Cerebellar nuclear complex (tissue), 1 donor: ENCODE measurements at places on chromosomes 5 and 9.

- DNase-seq: peak; percentile 73
Measured at GRCh38 chr5:126280846-126281245, 142.4 kb upstream of the GRAMD2B start.

DNA sequence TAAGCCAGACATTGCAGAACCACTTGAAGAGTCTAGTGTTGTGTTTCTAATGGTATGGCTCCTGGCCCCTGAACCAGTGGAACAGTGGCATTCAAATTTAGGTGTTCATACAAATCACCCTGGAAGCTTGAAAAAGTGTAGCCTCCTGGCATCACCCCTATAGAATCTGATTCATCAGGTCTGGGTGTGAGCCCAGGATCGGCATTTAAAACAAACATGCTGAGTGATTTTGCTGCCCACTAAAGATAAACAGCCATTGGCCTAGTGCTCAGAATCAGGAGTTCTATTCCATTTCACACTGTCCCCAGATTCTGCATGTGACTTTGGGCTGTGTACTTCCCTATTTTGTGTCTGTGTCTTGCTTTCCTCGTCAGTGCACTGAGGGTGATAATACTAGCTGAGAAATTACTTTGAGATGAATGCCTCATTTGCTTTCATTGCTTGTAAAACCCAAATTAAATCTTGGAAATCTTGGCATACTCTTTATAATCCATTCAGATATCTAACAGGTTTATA lies 241.5 kb upstream of the CLINT1 start:
- DNase-seq: no peak

DNA sequence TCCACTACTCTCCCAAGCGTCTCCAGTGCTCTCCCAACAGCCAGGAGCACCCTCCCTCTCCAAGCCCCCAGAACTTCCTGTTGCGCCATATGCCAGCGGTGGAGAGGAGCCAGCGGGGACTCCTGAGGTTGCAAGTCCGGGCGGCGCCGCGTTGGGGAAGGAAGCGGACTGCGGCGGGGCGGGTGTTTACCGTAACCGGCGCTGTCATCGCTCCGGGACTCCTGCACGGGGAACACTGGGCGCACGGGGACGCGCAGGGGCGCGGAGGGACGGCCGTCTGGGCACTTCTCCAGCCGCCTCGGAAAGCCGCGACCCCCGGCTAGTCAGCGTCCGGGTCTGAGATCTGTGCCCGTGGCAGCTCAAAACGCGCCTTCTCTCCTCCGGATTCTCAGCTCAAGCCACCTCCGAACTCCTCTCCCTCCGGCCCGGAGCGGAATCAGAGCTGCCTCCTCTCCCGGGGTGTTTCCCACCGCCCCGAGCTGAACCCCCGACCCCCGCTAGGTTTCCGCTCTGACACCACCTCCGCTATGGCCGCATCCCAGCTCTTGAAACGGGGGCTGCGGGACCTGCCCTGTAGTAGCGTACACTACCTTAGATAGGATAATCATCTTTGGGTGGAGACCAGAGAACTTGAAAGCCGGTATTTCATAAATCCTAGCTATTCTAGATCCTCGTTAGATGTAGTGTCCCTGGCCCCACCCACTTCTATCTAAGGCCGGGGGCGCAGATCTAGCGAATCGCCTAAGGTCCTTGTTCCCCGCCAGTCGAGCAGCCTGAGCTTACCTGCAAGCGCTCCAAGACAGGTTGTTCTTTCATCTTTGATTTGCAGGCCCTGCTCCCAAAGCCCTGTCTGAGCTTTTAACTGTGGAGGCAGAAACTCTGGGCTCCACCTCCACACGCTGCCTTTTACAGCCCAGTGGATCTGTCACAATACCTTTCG lies at the start of gene TRPM6:
Gene TRPM6, minus strand, starts transcription at position 881 of the 940 bp plus-strand sequence. Its CDS starts 65 bp downstream, at position 816.
- DNase-seq: peak; percentile 4

DNA sequence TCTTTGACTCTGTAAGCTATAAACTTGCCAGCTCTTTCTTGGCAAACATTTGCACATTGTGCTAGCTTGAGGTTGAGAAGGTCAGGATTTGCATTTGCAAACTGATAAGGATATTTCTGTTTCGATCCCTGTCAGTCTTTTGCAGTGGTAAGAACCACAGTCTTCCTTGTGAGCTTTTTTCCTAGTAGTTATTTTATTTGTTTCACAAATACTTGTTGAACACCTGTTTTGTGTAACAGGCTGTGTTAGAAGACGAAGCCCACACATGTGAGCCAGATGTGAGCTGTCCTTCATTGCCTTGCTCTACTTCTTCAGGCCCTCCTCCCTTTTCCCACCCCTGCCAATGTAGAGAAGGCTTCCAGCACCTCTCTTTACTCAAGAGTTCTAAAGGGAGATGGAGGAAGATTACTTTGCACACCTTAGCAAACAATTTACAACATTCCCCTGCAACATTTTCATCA lies 327.0 kb upstream of the KLF4 start:
- DNase-seq: no peak

GRCh38 chr5:11027660-11028059 lies 266.6 kb upstream of the DAP start:
- DNase-seq: no peak

DNA sequence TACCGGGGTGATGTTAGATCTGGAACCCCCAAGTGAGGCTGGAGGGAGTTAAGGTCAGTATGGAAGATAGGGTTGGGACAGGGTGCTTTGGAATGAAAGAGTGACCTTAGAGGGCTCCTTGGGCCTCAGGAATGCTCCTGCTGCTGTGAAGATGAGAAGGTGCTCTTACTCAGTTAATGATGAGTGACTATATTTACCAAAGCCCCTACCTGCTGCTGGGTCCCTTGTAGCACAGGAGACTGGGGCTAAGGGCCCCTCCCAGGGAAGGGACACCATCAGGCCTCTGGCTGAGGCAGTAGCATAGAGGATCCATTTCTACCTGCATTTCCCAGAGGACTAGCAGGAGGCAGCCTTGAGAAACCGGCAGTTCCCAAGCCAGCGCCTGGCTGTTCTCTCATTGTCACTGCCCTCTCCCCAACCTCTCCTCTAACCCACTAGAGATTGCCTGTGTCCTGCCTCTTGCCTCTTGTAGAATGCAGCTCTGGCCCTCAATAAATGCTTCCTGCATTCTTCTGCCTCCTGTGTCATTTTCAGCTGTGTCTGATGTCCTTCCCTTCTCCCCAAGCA lies 2.3 kb upstream of the MYOZ3 start:
- no peak for DNase-seq

GRCh38 chr5:10157085-10157669 lies 92.5 kb downstream of the ATPSCKMT start:
- DNase-seq: no peak

DNA sequence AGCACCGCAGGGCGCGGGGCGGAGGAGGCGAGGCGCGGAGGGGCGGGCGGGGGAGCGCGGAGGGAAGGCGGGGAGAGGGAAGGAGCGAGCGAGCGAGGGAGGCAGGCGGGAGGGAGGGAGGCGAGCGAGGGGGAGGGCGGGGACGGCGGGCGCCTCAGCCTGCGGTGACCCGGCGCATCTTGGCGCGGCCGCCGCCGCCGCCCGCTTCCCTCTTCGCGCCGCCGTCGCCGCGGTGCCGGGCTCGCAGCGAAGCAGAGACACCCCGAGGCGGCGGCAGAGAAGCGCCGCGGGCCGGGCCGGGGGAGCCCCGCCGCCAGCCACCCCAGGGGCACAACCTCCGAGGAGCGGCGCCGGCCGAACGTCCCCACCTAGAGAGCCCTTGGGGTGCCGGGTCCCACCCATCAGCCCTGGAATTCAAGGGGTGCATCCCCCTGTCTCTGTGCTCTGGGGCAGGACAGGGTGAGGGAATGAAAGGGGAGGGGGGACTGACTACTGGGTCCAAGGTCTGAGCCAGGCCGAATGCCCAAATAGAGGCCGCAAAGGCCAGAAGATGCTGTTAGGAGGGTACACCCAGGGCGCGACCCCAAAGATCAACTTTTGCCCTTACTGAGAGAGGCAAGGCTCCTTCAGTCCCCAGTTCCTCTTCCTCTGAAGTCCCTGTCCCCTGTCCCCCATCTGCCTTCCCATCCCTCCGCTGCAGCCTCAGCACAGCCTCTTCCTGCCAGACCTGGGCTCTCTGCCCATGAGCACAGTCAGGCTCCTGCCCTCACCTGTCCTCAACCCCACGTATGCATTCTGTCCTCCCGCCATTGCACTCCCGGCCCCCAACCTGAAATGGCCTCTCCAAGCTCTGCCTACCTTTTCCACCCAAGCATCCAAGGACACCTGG lies at the start of gene ADAMTS2:
Gene ADAMTS2, minus strand, starts transcription at position 29 of the 889 bp plus-strand sequence. CDS start 133 bp downstream, outside the sequence.
- DNase-seq: no peak
